H9 (cell line): ENCODE measurements at places on chromosomes 13 and 19.

DNA sequence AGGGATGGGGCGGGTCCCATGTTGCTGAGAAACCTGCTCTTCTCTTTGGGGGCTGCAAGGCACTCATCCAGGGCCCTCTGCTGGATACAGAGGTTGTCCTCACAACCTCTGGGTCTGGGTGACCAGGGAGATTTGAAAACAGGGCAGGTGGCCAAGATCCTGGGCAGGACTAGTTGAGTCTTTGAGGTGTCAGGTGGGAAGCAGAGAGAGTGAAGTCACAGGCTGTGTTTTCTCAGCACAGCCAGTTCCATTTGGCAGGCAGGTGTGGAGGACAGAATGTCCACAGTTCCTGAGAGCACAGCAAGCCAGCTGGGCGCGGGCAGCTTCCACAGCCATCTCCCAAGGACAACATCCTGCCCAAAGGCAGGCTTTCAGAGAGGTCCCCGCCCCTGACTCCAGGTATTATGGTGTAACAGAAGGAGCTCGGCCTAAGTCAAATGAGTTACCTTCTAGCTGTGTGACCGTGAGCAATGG, 118.8 kb downstream of the NUFIP1 start:
- DNase-seq: no peak

GRCh38 chr13:97026531-97027161, 32.4 kb upstream of the OXGR1 start:
- no peak for DNase-seq

DNA sequence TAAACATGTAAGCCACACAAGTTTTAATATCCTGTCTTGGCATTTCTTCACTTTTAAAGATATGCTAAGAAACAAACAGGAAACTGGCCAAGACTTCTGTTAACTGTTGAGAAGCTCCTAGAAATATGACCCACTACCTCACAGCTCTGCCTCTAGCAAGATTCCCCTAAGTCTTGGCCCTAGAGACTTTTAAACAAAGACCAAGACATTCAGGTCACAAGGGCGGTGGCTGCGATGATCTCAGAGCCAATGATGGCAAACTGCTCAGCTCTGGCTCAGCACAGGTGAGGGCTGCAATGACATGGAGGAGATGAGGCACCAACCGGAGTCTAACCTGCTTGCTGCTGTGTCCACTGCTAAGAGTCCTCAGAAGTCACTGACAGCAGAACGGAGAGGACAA, 114.8 kb downstream of the SUCLA2 start:
- no peak for DNase-seq

DNA sequence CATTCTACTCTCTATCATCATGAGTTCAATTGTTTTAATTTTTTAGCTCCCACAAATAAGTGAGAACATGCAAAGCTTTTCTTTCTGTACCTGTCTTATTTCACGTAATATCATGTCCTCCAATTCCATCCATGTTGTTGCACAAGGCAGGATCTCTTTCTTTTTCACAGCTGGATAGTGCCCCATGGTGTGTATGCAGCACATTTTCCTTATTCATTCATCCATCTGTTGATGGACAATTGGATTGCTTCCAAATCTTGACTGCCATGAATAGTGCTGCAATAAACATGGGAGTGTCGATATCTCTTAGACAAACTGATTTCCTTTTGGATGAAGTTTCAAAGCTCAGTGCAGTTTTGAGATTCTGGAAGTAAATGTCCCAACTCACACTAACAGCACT, 326.9 kb downstream of the FGF9 start:
- no peak for DNase-seq
